GM23248 (cell line): ENCODE measurements at places on chromosomes 11 and 22.

DNA sequence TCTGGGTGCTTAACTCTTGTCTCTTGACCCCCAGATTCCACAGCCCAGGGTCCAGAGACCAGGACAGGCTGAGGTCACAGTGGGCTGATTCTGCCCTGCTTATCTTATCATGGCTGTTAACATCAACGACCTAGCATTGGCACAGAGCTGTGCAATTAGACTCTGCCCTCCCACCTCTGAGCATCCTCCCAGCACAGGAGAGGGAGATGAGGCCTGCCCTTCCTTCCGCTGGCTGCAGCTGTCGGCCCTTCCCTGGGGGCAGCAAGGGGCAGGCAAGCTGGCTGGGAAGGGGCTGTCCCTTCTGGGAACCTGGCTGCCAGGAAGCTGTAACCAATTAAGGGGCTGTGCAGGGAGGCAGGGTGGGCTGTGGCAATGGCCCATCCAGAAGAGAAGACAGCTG lies 22.5 kb downstream of the LRRC10B start:
- no peak for DNase-seq

DNA sequence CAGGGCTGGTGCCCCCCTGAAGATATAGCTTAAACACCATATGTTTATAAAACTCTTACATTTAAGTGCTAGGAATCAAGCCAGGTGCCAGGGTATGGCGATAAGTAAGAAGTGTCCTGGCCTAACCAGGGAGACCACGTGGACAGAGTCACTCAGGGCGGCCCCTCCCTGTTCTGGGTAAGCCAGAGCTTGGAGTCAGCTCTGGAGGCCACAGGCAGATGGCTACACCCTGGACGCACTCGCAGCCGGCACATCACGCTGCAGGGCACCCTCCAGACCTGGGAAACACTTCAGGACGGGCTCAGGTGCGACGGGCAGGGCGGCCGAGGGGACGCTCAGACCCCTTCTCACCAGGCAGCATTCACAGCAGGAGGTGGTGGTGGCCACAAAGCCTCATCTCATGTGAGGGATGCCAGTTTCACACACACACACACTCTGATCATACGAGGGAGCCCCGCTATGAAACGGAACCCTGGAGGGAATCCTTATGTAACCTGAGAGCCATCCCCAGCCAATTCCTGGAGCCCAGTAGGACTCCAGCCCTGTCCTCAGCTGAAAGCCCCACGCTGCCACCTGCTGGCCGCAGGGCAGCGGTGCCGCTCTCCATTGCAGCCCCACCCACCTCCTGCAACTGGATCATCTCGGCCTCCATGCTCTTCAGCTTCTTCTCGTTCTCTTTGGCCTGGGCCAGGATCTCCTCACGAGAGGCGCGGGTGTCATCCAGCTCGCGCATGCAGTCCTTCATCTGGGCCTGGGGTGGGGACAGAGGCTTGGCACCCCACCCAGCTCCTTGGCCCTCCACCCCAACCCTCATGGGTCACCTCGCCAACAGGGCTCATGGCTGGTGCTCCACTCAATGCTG lies 33.4 kb downstream of the APOL1 start:
- DNase-seq = peak; percentile 88

GRCh38 chr11:96875712-96876111 lies 485.9 kb downstream of the JRKL start:
- DNase-seq = peak; percentile 20

DNA sequence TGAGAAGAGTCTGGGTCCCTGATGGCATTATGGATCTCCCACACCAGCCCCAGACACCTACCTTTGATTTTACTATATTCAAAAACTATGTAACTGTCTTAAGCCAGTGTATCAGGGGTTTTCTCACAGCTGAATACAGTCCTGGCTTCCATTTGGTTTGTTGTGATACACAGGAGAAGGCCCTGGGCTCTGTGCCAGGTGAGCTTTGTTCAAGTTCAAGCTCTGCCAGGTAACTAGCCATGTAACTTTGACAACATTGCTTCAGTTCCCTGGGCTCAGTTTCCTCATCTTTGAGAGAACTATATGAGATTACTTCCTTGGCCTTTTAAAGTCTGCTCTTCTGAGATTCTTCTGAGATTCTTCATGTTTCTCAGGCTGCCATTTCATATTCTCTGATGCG lies 327.5 kb upstream of the TENM4 start:
- DNase-seq = no peak

DNA sequence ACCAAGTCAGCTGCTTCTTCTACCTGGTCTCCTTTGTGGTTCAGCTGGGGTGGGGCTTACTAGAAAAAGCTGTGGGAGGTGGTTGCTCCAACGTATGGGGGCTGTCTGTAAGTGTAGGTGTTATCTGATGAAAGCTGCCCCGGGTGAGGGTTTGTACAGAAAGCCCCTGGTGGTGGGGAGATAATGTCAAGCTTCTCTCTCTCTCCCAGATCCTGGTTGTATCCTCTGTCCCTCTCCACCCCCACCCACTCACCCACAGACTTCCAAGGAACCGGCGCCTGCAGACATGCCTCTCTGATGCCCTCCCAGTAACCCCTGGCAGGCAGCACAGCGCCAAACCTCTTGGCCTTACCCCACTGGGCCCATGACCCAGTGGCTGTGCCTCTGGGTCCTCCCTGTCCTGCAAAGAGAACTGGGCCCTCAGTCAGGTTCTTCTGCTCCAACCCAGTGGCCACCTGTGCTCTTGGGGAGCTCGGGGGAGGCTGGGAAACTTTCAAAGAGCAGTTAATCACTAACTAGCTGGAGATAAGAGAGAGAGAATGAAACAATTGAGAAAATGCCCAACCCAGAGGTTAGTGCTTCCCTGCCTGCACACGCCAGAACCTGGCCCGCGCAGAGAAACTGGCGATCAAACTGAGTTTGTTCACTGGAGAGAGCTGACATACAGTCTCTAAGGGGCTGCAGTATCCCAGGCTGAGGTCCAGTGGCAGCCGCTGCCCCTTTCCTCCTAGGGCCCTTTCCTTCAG lies 20.4 kb upstream of the EHF start:
- DNase-seq = no peak

DNA sequence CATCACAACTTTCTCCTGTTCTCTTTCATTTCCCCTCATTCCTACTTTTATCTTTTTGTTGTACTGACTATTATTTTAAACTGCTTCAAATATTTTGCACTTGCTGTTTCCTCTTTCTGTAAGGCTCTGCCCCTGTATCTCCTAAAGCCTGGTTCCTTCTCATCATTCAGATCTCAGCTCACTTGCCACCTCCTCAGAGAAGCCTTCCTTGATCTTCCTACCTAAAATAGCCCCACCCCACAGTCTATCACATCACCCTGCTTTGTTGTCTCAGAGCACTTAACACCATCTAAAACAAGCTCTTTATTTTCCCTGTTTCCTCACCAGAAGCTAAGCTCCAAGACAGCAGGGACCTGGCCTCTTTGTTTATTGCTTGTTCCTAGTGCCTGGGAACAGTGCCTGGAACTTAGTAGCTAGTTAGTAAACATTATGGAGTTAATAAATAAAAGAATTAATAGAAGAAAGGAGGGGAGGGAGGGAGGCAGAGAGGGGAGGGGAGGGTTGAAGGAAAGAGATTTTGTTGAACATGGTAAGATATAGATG lies 2.5 kb upstream of the STK33 start:
- DNase-seq = no peak

- no peak for DNase-seq
Measured at GRCh38 chr22:19519041-19519926, 4.9 kb downstream of the CLDN5 start.

- no peak for DNase-seq
Measured at GRCh38 chr11:99670067-99670676, 649.4 kb downstream of the CNTN5 start.

GRCh38 chr11:1827095-1827813 lies 7.5 kb upstream of the SYT8 start:
- DNase-seq = peak; percentile 88

- no peak for DNase-seq
Measured at GRCh38 chr11:133818302-133818701, 27.0 kb downstream of the SPATA19 start.

DNA sequence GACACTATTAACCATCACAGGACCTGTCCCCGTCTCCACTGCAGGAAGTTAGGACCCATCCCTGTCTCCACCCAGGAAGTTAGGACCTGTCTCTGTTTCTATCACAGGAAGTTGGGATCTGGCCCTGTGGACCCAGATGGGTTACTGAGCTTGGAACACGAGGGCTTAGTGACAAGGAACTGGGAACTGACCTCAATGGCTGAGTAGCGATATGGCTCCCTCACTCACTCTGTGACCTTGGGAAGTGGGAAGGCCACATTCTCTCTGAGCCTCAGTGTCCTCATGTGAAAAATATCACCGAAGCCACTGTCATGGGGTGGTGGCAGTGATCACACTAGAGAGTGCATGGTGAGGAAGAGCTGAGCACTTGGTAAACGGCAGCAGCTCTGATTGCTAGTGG lies 59.4 kb downstream of the FBLN1 start:
- DNase-seq = no peak

GRCh38 chr22:37806409-37807333 lies 1.1 kb upstream of the GCAT start:
- peak; percentile 86 for DNase-seq

DNA sequence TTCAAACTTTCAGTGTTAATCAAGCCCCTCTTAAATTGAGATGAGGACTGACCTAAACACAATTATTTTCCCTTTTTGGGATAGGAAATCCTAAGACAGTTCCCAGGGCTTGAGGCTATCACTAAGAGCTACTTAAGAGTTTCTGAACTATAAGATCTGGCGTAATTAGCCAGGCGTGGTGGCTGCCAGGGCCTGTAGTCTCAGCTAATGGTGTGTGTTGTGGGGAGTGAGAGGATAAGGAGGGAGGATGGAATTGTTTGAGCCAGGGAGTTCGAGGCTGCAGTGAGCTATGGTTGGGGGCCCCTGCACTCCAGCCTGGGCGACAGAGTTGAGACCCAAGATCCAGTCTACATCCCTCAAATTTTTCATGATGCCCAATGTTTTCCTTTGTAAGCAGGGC lies 23.5 kb upstream of the EXPH5 start:
- DNase-seq = no peak

DNA sequence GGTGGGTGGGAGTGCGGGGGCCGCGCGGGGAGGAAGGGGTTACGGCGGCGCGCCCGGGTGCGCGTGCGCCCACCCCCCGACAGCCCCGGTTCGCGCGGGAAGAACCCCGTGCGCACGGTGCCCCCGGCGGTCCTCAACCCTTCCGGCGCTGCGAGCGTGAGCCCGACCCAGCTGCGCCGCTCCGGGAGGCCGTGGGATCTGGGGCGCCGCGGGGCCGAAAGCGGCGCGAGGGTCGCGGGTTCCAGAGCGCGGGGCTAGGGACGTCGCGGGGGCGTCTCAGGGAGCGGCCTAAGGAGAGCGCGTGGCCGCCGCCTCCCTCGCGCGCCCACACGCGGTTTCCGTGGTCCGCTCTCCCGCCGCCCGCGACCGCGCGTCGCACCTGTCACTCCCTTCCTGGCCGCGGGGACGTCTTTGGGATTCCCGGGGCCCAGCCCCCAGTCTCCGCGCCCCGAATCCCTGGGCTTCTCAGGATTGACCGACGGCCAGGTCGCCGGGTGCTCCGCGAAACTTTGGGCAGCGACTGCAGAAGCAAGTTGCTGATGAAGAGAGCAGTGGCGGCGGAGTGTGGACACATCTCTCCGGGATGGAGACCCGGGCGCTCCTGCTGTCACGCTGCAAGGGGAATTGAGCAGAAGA lies 582 bp downstream of the SREBF2 start:
- DNase-seq = peak; percentile 65

GRCh38 chr11:60700689-60701468 lies 1.5 kb downstream of the MS4A8 start:
- DNase-seq = peak; percentile 17

DNA sequence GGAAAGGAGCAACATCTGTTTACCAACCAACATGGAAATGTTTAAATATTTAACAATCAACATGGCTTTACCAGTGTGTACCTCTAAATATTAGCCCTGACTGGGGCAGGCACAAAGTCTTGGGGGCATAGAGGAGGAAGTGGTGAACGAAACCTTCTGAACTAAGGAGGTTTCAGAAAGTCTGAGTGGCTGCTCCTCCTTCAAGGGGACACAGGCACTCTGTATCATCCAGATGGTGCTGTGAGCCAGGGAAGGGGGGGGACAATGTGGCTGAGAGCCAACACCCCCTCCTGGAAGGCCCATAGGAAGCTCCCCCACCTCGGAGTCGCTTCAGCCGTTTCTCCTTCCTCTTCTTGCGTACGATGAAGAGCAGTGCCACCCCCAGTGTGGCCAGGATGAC lies 107.7 kb downstream of the CEP164 start:
- DNase-seq = no peak

GRCh38 chr22:49040111-49040510 lies 787.6 kb downstream of the BRD1 start:
- DNase-seq = no peak

DNA sequence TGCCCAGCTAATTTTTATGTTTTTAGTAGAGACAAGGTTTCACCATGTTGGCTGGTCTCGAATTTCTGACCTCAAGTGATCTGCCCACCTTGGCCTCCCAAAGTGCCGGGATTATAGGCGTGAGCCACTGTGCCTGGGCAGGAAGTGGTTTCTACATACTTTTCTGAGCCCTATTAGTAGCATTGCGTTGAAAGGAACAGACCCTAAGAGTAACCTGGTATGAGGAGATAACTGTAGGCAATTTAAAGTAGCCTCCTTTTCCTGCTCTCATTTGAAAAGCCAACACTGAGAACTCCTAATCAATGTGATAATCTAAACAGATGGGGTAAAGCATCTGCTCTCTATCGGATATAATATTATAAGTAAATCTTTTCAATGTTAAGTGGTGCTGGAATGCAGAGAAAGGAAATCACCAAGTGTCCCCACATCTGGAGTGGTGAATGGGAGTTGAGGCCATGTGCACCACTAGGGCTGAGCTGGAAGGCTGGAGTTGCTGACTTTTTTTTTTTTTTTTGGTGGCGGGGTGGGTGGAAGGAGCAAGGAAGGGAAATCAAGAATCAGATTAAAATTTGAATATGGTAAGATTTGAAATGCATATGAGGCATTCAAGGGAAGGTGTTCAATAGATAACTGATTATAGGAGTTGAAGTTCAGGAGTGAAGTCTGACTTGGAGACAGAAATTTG lies 20.7 kb downstream of the PDHX start:
- no peak for DNase-seq

GRCh38 chr11:45323601-45324249 lies 37.6 kb upstream of the SYT13 start:
- DNase-seq = no peak
